ENCODE measurements at places on chromosomes 2 and 18. TPM values are rescaled to one million over a fixed set of nuclear protein-coding genes. Genes with fewer than 3 reads are reported as not detected.

DNA sequence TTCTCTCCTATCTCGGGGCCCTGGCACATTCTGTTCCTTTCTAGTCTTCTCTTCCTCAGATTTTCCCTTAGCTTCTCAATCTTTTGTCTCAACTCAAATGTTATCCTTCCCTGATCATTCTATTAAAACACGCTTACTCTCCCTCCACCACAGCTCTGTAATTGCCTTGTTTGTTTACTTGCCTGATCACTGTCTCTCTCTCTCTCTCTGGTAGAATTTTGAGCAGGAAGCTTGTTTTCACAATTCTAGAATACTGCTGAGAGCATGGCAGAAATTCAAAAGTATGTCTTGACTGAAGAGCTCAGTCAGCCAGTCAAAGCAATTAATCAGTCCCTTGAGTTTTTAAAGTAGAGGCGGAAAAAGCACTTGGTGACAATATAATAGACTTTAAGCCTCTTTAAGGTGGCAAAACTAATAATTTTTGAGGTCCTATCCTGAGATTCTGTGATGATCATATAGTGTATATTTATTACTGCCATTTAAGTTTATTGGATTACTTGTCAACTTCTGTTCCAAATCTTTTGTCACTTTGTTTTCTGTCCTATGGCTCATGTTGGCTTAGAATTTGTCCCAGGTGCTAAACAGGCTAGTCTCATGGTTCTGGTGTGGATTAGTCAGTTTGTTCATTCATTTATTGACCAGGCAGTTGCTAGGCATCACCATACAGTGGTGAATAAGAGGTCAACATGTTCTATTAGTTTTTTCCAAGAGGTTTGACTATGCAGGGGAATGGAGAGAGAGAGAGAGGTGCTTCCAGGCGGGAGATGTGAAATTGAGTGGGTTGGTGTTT lies 2.3 kb downstream of the PSMD1 start:
- no peak for DNase-seq

DNA sequence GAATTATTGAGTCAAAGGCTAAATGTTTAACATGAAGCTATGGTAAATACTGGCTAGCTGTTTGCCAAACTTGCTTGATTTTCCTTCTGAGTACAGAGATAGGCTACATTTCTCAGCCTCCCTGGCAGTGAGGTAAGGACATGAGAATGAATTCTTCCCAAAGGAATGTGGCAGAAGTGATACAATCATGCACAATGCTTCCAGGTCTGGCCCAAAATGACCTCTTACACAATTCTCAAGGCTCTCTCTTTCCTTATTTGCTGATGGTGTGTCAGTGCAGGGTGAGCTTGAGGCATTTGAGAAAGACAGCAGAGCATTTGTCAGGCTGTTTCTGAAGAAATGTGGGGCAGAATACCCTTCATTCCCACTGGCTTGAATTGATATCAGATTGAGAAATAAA lies 95.6 kb upstream of the NABP1 start:
- DNase-seq, result no peak

DNA sequence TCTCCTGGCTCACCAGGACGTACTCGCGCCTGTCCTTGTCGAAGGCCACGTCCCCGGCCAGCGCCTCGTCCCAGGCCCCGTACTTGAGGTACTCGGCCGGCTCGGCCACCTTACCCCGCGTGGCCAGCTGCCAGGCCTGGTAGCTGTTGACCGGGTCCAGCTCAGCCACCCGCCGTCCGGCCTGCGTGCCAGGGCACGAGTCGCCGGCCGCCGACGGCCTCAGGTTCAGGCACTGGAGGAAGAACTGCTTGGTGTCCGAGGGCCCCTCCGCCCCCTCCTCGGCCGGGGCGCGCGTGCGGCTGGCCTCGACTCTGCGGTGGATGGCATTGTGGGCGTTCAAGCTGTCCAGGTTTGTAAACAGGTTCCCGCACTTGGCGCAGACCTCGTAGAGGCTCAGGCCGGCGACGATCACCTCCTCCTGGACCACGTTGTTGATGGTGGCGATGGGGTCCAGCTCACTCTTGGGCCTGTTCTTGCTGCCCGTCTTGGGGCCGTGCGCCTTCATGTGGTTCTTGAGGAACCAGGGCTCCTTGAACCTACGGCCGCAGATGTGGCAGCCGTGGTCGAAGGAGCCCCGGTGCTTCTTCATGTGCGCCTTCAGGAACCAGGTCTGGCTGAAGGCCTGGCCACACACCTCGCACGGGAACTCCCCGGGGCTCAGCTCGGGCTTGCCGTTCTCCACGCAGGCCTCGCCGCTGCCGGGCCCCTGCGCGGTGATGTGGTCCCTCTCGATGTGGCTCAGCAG lies 53.2 kb downstream of the ZNF516 start:
- peak; percentile 42 for DNase-seq

- no peak for DNase-seq
Observed at GRCh38 chr18:3605954-3606443, 156.0 kb downstream of the TGIF1 start.

GRCh38 chr2:12442476-12442847 lies 274.3 kb upstream of the TRIB2 start:
- no peak for DNase-seq

GRCh38 chr2:196176142-196176738 lies 4.9 kb upstream of the STK17B start:
- DNase-seq, result no peak

DNA sequence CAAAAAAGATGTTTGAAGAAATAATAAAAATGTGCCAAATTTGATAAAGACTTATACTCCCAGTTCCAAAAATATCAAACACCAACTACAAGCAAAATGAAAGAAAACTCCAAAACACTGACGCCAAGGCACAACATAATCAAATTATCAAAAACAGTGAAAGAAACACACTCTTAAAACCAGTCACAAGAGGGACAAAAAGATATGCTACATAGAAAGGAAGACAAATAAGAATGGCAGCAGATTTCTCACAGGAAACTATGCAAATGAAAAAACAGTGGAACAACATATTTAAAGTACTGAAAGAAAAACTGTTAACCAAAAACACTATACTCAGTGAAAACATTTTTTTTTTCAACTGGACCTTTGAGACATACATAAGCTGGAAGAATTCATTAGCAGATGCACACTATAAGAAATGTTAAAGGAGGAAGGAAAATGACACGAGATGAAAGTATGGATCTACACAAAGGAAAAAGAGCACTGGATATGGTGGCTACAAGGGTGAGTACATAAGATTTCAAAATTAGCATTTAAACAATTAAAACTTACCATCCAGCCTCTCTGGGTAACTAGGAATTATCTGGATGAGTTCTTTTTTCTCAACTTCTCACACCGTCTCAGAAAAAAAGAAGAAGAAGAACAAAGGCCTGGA lies 94.0 kb upstream of the ACVR1C start:
- no peak for DNase-seq

DNA sequence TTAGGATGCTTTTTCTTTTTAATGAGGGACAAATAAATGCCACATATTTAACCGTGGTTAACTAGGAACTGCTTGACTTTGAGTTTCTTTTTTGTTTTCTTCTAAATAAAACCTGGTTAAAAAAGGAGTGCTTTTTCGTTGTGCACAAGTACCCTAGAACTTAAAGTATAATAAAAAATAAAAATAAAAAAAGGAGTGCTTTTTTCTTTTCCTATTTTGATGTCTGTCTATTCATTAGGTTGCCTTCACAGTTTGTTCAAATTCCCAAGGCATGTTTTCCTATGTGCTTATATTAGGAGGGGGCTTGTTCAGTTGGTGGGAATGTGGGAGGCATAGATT lies 4.4 kb downstream of the FOSL2 start:
- DNase-seq, result no peak

GRCh38 chr2:144629935-144630334 lies 110.0 kb upstream of the ZEB2 start:
- no peak for DNase-seq

DNA sequence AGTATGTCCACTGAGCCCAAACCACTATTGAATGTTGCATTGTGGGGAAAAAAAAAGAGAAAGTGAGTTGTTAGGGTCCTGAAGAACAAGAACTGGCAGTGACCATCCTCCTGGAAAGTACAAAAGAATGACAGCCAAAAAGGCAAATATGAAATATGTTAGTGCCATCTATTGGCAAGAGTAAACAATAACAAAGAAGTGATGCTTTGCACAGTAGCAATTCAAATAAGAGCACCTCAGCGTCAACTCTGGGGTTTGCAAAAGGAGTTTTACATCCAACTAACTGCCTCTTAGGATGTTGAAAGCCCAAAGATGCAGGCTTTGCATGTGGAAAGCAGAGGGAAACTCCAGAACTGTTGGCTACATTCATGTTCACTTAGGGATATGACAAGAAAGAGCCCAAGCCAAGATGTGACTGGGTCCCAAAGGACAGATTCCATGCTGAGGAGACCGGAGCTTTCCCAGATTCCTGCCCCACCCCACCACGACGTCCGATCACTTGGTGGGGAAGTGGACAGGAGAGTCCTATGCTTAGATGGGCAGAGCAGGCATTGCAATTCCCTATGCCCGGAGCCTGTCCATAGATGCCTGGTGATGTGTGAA lies 15.6 kb downstream of the TRABD2A start:
- no peak for DNase-seq

DNA sequence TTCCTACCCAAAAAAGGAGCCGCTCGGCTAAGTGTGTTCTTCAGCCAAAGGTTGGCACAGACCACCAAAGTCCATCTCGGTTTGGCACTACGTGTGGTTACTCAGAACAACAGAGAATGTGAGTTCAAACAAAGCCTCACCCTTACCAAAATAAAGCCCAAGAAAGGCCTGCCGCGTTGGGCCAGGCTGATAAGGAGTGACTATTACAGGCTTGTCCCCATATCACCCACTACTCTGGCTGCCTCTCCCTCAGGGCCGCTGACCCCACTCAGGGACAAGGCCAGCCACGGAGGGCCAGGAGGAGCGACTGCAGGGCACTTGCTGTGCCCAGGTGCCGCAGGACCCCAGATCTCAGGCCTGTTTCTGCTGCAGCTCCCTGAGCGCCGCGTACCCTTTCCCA lies 13.8 kb downstream of the HS1BP3 start:
- no peak for DNase-seq

Gene CFC1
- 0.07 TPM for polyA plus RNA-seq

Gene FAM161A
- polyA plus RNA-seq, result 6.1 TPM

Gene PPP1R1C
- polyA plus RNA-seq, result 0.10 TPM

Gene MC2R
- polyA plus RNA-seq, result 0.05 TPM

Gene MLPH
- 23.3 TPM for polyA plus RNA-seq

Gene TFCP2L1
- 0.05 TPM for polyA plus RNA-seq

Gene PRLH
- not detected for polyA plus RNA-seq

All from ovary (tissue), 10 donors.